ENCODE measurements at places on chromosomes 2 and 18.
A peak's percentile ranks its signal among the peaks of the same experiment; 100 is the strongest.

GRCh38 chr2:96885432-96886347, 15.8 kb upstream of the SEMA4C start:
- no peak for DNase-seq

- no peak for DNase-seq
These were observed 135.4 kb downstream of the SETBP1 start for GRCh38 chr18:44816050-44816449.

- DNase-seq: peak; percentile 50
These were observed 205.5 kb downstream of the UBE2E3 start for GRCh38 chr2:181185948-181186347.

DNA sequence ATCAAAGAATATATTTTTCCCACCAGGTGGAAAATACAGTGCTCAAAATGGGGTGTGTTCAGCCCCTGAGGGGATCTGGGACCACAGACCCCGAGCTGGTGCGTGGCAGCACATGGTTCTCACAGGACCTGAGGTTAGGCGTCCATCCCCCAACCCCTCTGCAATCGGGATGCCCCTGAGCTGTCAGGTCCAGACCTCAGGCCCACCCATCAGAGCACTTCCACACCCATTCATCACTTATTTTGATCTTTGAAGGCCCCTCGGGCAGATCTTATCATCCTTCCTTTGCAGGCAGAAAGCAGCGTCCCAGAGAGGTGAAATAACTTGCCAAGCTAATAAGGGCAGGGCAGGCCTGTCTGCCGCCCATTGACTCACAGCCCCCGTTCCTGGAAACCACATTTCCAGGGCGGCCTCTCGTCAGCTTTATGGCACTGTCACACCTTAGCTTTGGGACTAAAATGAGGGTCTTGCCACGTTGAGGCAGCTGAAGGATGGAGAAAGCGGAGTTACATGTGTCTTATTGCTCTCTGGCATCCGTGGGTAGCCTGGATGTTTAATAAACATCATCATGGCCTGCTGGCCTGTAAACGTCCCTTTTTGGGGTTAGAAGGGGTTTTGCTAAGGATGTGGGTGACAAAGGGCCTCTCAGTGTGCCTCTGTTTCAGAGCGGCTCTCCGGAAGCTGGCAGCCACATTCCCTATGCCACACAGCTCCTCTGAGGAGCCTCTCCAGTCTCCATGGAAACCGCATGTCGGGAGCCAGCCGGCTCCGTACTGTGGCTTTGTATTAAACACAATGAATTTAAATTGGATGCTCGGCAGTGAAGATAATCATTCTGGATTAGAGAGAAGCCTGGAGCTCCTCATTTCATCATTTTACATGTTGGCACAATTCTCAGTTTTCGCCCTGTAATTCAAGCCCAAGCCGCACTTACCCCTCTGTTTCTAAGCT, 58.3 kb upstream of the MAPRE3 start:
- DNase-seq: no peak

GRCh38 chr2:149218497-149218896, 111.9 kb upstream of the LYPD6 start:
- no peak for DNase-seq

GRCh38 chr2:69975853-69976462, 14.5 kb upstream of the ASPRV1 start:
- no peak for DNase-seq

DNA sequence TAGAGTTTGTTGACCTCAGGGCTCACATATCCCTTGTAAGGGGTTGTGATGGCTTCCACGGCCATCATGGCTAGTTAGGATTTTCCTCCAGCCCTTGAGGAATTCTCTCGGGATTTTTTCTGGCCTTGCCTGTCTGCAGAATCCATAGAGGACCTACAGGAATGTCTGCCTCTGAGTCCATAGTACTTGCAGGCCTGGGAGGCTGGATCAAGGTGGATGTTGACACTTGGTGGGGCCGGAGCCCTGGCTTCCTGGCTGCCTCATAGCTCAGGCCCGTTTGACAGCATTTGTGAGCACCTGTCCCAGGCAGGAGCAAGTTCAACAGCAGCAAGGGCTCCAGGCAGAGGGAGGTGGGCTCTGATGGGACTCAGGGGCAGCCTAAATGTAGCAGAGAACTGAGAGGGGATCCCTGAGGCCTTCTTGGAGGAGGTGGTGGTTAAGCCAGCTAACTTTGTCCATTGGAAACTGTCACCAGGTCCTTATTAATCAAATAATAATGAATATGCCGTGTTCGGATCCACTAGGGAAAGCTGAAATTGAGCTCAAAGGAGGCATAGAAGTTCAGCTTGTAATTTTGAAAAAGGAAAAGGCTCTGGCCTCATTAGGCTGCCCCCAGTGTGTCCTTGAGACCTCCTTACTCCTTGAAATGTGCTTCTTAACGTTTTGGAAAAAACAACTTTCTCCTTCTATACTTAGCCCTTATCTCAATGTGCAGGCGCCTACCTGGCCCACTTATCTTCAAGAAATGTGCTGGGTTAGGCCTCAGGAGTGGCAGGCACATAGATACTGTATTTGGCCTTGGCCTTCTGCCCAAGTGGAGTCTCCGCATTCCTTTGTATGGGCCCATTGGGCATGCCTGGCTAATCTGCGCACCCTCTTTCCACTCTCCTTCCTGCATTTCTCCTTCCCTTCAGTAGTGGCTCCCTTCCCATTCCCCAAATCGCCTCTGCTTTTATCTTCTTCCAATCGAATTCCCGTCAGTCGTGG, 66.9 kb downstream of the HPCAL1 start:
- no peak for DNase-seq

- no peak for DNase-seq
These were observed 17.2 kb upstream of the ASB18 start for GRCh38 chr2:236281423-236281822.

- no peak for DNase-seq
These were observed 49.3 kb upstream of the ACVR1C start for GRCh38 chr2:157677941-157678340.

- no peak for DNase-seq
These were observed 18.5 kb downstream of the USP34 start for GRCh38 chr2:61452392-61452791.

GRCh38 chr2:118179445-118179844, 91.2 kb downstream of the INSIG2 start:
- no peak for DNase-seq

GRCh38 chr2:62631160-62632085, 74.1 kb upstream of the EHBP1 start:
- no peak for DNase-seq

- DNase-seq: no peak
These were observed 49.1 kb downstream of the DLGAP1 start for GRCh38 chr18:4405965-4406364.

DNA sequence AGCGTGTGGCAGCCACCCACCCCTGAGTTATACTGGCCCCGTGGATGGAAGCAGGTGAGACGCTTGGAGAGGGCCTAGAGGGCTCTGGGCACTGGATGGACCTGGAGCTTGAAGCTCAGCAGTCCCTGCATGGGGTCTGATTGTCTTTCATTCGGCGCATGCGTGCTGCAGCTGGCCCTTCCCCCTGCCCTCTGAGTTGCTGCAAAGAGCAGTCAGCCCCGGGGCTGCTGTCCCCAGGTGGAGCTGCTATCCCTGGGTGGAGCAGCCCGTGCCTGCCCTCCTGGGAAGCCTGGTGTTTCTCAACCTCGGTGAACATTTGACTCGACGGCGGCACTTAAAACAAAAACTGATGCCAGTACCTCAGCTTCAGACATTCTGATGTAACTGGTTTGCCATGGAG, 29.6 kb downstream of the IGFBP5 start:
- no peak for DNase-seq

DNA sequence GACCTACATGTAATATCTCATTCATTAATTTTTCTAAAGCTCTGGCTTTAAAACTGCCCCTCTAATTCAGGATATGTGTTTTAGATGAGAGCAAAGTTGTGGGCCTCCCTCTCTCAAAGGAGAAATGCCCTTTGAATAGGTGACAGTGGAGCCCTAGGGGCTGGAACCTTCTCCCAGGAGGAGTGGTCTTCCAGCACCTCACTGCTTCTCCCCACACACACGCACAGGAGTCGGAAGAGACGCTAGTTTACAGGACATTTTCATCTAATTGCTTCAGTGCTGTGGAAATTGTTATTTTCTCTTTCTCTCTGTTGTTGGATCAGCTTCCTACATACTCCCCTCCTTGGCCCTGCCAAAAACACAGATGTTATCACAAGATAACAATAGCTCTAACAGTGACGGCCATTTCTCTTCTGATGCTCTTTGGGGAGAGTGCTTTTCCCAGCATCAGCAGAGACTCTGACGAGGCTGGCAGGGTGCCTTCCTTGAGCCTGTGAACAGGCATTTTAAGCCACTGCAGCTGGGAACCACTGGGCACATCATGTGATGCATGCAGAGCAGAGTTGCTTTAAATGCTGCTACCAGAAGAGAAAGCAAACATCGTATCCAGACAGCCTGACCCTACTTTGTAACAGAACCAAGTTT, 209.4 kb upstream of the SP5 start:
- no peak for DNase-seq

DNA sequence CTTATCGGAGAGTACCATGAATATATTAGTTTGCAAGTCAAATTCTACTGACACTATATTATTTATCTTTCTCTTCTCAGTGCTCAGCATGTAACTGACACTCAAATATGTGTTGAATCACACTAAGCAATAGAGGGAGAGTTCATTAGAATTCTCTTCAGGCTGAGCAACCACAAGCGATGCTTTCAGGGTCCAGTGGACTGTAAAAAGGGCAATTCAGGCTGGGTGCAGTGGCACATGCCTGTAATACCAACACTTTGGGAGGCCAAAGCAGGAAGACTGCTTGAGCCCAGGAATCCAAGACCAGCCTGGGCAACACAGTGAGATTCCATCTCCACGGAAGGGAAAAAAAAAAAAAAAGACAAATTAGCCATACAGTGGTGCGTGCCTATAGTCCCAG, 16.3 kb downstream of the PDE6D start:
- no peak for DNase-seq

DNA sequence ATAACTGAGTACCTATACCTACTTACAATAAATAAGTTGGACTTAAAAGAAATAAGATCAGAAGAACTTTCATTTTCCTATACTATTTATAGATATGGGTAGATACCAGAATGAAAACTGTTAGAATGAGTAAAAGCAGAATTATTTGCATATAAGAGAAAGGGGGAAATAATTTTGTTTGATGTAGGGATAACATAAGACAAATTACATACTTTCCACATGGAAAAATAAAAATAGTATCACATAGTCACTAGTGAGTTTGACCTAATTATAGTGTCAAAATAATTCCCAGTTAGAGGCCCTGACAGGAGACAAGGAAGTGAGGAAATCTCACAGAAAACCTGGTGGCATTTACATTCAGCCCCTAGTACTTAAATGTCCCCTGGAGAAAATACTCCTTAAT, 28.6 kb downstream of the KCMF1 start:
- DNase-seq: no peak

GRCh38 chr2:99842451-99842850, 299.9 kb downstream of the AFF3 start:
- DNase-seq: no peak

DNA sequence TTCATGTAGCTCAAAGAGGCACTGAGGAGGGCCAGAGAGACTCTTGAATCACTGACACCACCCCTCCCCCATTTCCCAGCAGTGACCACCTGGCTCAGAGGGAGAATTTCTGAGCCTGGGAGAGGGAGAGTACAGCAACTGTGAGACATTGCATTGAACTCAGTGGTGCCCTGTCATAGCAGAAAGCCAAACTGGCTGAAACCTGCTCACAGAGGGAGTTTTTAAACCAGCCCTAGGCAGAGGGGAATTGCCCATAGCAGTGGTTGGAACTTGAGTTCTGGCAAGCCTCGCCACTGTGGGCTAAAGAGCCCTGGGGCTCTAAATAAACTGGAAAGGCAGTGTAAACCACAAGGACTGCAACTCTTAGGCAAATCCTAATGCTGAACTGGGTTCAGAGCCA, 243.1 kb downstream of the ADCYAP1 start:
- no peak for DNase-seq

DNA sequence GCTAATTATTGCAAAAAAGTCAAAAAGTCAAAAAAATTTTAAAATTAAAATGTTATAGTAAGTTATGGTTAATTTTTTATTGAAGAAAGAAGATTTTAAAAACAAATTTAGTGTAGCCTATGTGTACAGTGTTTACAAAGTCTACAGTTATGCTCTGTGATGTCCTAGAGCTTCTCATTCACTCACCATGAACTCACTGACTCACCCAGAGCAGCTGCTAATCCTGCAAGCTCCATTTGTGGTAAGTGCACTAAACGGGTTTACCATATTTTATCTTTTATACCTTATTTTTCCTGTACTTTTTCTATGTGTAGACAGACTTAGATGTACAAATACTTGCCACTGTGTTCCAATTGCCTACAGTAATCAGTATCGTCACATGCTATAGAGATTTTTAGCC, 788.2 kb downstream of the DSC3 start:
- DNase-seq: no peak

DNA sequence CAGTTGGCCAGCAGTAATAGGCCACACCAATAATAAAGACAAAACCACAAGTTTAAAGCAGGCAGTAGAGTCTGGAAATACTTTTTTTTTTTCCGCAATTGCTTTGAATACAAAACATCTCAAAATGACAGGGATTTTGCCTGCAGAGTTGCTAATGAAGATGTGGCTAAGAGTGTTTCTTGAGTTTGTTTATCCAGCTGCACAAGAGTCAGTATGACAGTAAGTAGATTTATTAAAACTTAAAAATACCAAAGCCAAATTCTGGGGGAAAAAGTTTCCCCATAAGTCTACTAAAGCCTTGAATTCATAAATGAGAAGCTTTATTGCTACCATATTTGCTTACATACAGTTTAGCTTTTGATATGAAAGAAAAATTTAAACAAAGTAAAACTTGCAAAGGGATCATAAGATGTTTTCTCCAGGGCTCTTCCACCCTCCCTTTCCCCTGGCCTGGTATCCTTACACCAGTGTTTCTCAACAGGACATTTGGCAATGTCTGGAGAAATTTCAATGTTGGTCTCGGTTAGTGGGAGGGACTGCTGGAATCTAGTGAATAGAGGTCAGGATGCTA, 3.9 kb upstream of the DSEL start:
- peak; percentile 83 for DNase-seq

DNA sequence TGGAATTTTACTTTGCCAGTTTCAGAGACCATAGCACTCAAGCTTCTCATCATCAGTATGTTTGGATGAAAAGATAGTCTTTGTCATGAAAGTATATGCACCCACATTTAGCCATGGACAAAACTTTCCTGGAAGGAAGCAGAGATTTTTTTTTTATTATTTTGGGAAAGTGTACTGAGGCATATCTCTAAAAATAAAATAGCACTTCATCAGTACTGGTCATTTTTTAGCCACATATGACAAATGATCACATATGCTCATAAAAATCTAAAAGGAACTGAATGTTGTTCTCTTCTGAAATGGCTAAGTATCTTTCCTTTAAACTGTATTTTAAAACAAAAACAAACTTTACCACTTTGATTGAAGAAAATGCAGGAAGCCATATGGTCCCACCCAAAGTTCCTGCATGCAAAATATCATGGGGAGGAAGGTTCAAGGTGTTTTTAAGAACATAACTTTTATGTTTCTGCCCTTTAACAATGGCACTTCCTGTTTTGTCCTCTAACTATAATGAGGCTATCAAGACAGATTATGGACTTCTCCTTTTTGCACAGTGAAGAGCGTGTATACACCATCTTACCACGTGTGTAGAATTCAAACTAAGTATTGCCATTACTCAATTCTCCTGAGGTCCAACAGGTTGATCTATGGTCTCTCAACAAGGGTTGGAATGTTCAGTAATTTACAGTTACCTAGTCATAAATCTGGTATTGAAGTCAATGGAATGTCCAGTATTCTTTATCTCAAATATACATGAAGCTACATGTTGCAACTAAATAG, 77.1 kb upstream of the SLC39A10 start:
- DNase-seq: peak; percentile 39

- no peak for DNase-seq
These were observed 10.1 kb upstream of the LYPD6B start for GRCh38 chr2:149028377-149028776.

- no peak for DNase-seq
These were observed 911.5 kb upstream of the FSHR start for GRCh38 chr2:50065835-50066234.
